Fibroblast of skin of right biceps (primary cell): ENCODE measurements at places on chromosomes 1 and 21.
A peak's percentile ranks its signal among the peaks of the same experiment; 100 is the strongest.

DNA sequence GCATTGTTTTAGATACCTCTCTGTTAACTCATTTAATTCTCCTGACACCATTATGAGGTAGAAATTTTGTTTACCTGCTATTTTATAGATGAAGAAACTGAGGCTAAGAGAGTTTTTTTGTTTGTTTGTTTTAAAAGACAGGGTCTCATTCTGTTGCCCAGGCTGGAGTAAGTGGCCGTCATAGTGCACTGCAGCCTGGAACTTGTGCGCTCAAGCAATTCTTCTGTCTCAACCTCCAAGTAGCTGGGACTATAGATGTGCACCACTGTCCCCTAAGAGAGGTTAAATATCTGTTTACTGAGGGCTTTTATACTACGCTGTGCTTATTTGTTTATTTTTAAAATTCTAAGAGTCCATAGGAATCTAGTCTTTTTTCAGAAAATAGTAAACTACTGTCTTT, 43.7 kb upstream of the CACYBP start:
- no peak for DNase-seq

DNA sequence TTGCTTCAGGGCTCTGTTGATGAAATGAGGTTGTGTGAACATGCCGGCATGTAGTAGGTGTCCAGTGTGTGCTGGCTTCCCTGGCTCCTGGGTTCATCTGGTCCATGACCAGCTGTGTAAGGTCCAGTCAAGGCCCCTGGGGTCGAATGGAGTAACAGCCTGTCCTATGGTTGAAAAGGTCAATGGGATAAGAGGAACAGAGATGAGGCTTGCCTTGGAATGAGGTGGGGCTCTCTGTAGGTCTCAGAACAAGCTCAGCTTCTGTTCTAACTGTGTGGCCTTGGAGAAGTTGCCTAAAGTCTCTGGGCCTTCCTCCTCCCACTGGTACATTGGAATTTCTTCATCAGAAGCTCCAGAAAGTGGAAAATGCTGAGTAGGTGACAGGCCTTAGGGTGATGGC, 26.6 kb downstream of the RPS6KA1 start:
- DNase-seq, result no peak

DNA sequence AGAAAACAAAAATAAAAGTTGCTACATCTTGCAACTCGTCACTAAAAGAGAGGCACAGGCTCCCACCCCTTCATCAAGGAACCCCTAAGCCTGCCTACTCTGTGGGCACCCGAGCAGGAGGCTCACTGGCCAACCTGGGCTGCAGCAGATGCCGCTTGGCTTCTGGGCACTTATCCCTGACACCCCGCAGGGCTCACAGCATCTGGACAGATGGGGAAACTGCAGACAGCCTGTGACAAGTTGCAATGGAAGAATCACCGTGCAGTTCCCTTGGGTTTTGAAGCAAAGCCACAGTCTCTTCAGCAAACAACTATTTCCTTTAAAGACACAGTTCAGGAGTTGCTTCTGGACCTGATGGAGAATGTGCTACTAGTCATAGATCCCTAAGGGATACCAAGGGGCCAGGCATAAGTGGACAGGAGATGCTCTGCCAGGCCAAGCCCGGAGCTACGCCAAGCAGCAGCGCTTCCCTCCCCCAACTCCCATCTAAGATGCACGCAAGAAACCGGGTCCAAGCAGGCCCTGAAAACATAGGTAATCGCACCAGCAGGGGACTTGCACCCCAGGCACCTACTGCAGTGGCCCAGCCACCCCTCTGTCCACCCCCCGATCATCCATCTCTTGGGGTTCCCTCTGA, 170.6 kb downstream of the NPHP4 start:
- DNase-seq, result no peak

DNA sequence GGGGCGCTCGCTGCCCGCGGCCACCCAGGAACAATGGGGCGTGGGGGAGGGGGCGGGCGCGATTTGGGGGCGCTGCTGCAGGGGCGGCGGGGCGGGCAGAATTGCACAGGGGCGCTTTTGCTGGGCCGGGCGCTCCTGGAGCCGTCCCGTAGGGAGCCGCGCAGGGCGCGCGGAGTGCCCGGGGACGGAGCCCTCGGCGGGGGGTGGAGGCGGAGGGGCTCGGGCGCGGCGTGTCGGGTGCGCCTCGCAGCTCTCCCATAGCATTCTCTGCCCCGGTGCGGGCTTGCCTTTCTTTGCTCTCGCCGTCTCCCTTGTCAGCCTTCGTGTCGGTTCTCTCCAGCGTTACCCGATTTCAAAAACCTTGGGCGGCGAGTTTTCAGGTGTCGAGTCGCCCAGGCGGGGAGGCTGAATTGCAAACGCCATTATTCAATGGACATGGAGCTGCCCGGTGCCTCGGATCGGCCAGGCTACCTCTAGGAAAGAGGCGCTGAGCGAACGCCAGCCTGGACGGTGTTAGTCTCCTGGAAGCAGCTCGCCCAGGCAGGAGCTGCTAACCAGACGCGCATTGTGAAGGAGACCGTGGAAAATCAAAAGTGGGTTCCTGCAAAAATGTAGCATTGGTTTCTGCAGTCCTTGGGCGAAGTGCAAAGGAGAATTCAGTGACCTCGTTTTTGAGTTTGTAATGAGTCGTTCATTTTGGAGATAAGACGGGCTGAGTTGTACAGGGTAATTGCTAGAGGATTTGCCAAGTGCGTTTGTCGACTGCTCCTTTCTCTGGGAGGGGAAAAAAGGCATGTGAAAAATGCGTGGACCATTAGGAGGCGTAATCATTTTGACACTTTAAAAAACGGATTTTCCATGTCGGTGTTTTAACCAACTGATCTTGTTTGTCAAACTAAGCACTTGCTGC, 626 bp downstream of the CXADR start:
- DNase-seq, result no peak

DNA sequence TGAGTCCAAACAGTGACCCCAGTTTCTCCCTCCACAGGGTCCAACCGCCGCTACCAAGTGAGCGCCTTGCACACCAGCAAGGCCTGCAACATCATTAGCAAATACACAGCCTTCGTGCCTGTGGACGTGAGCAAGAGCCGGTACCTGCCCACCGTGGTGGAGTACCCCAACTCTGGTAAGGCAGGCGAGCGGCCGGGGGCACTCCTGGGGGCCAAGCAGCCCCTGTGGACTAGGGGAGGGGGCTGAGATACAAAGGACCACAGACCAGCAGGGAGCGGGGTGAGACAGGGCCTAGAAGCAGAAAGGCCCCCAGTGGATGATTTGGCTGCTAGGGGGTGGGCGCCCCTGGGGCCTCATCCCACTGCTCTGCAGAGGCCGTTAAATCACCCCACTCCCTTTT, 54.7 kb downstream of the VWA5B1 start:
- DNase-seq, result no peak

DNA sequence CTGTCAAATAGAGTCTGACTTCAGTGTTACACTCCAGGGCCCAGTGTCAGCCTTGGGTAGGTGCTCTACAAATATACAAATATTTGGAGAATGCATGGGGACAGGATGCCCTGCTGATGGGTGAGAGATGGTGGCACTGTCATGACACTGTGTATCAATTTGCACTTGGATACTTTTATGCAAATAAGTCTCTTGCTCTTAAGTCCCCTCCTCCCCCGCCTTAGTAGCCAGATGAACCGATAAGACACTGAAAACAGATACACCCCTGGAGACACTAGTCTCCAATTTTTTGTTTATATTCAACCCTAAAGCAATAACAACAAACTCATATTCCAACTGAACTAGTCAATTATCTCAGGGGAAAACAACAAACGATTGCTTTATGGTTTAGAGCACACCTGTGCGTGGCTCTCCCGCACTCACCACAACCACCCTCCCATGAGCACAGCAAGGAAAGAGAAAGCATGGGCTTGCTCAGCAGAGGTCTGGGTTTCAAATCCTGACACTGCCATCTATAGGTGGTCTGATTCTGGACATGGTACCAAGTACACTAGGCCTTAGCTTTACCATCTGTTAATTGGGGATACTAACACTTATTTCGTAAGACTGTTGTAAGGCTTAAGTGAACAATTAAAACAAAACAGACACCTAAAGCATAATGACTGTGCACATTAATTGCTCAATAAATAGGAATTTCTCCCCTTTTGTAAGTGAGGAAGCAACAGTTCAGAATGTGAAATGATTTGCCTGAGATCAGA, 50.3 kb downstream of the HIVEP3 start:
- DNase-seq, result peak; percentile 35

DNA sequence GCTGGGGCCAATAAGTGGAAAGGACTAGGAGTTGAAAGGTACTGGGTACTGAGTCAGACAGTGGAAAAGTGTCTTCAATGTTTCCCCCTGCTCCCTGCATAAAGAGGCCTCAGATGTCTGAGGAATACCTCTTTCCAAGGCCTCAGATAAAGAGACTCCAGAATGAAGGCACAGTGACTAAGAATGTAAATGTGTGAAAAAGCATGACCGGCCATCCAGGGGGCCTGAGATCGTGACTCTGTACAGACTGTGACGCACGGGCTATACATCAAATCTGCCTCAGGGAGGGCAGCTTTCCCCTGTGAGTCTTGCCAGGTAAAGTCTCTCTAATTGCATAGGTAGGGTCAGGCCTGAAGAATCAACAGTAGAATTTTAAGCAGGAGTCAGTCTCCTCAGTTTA, 1690.5 kb downstream of the KCNT2 start:
- DNase-seq, result no peak

- DNase-seq, result no peak
Observed at GRCh38 chr21:38797470-38797869, 8.3 kb upstream of the ETS2 start.

GRCh38 chr1:101264697-101265096, 27.9 kb downstream of the S1PR1 start:
- no peak for DNase-seq

- no peak for DNase-seq
Observed at GRCh38 chr21:33954395-33954794, 38.8 kb upstream of the ATP5PO start.

GRCh38 chr1:179142889-179143299, 61.0 kb downstream of the TOR3A start:
- DNase-seq, result peak; percentile 98

DNA sequence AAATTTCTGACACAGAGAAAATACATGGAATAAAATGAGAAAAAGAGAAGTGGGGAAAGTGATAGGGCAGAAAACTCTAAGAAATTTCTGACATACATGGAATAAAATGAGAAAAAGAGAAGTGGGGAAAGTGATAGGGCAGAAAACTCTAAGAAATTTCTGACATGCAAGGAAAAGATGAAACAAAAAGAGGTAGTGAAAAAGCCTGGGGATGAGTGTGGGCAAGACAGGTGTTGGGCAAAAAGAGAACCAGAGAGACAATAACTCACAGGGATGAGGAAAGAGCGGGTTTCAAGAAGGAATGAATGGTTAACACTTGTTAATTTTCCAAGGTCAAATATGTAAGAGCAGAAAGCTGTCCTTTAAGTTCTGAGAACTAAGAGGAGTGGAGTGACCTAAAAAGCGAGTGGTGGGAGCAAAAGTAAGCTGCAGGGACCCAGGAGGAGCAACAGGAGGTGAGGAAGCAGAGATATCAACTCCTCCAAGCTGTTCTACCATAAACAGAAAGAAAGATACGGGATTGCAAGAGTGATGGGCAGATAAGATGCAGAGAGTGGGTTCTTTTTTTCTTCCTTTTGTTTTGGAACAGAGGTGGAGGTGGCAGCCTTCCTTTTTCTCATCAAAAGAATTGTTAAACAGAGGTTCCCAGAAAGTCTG, 29.9 kb upstream of the EXO1 start:
- no peak for DNase-seq
